ENCODE measurements at places on chromosomes 12 and 14.

GRCh38 chr14:67665868-67666267, 8.6 kb downstream of the VTI1B start:
- no peak for DNase-seq

DNA sequence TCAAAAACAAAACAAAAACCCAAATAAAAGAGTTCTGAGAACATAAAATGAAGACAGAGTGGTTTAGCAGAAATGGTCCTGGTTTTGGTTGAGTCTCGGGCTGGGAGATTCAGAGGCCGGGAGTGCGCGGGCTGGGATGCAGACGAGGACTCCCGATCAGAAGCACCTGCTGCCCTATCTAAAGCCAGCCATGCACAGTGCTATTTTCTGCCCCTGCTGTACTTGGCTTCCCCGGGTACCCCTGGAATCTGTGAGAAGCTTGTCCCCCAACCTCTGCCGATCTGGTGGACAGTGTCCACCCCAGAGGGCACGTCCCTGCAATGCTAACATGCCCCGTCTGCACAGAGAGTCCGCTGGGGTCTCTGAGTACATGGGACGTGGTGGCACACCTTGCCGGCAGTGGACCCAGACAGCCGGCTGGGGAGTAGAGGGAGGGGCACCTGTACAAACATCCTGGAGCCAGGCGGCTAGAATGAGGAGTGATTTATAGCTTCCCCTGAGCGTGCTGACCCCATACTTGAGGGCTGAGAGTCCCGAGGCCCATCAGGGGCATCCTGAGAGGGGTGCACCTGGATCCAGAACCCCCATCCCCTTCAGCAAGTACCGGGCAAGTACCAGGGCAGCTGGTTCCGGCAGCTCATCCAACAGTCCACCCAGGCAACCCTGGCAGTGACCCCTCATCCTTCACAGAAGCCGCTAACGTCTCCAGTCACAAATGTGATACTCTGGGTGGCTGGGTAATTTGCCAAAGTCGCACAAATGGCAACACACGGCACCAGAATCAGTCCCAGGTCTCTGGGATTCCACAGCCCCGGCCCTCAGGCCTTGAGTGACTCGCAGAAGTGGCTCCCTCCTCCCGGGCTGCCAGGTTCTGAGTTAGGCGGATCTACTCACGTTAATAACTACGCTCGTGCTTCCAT, 37.1 kb downstream of the CHGA start:
- no peak for DNase-seq

DNA sequence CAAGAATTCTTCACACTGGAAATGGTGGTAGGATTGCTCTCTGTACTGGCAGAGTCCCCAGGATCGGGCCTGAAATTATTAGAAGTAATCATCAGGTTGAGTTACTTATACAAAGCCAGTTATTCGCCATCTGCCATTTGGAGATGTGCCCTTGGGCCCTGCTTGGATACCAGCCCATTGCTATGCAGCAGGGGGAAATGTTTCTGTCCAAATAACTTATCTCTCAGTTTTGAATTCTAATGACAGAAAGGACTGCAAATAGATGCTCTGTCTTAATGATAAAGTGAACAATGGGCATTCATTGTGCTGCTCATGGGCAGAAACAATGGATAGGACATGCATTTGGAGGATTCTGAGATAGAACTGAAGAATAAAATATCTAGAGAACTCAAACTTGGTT, 139.1 kb upstream of the PELI2 start:
- no peak for DNase-seq

- DNase-seq, result no peak
Observed at GRCh38 chr12:14264316-14264715, 101.2 kb upstream of the ATF7IP start.

DNA sequence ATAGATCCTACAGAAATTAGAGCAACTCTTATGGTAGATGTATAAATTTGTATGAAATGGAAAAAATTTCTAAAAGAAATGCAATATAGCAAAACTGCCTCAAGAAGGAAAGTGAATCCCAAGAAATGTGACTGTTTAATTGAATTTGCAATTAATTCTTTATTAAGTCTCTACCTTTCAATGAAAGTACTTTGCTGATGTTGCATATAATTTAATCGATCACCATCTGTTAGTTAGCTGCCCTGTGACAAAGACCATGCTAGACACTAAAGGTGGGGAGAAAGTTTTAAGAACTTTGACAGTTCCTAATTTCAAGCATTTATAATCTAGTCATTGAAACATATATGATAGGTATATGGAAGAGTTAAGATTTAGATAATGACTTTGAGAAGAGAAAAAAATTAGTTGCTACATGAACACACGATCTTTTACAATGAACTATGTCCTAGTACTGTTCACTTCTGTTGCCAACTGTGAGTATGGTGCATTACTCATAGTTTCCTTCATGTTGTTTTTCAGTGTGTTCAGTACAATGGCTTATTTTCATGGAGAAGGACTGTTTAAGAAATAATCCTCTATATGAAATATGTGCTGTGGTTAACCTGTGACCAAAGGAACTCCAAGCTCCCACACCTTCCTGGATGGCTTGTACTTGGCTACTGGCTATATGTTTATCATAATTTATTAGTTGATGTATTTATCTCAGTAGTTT, 128.4 kb downstream of the METTL25 start:
- DNase-seq, result no peak

DNA sequence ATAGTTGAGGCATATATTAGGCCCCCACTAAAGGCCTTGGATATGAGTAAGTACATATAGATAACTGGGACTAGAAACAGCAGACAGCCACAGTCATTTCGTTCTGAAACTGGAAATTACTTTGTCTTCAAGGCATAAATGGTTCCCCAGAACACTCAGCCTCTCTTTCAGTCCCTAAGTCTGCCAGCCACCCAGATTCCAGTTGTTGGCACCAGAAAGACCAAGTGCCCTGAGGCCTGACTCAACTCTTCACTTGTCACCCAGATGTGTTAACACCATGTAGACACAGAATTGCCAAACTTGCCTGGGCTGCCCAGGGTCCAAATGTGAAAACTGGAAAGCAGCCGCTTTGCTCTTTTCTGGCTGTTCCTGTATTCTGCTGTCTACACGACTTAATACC, 3.0 kb upstream of the LGALS3 start:
- DNase-seq, result no peak

DNA sequence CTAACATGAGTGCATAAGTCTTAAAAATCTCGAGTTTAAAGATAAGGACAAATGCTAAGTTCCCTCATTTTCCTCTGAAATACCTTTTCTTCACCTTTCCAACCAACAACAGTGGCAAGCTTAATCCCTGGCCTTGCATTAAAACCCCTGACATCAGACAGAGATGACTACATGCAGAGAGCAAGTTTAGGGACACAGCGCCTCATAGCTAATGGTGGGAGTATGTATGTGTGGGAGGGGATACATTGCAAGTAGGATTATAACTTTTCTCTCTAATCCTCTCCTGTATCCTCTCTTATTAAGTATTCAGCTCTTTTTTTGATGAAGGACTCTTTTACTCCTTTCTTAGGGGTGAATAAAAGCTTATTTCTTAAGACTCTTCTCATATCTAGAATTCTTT, 547.1 kb downstream of the CCER1 start:
- no peak for DNase-seq

GRCh38 chr14:98741523-98741922, 530.5 kb downstream of the BCL11B start:
- no peak for DNase-seq

DNA sequence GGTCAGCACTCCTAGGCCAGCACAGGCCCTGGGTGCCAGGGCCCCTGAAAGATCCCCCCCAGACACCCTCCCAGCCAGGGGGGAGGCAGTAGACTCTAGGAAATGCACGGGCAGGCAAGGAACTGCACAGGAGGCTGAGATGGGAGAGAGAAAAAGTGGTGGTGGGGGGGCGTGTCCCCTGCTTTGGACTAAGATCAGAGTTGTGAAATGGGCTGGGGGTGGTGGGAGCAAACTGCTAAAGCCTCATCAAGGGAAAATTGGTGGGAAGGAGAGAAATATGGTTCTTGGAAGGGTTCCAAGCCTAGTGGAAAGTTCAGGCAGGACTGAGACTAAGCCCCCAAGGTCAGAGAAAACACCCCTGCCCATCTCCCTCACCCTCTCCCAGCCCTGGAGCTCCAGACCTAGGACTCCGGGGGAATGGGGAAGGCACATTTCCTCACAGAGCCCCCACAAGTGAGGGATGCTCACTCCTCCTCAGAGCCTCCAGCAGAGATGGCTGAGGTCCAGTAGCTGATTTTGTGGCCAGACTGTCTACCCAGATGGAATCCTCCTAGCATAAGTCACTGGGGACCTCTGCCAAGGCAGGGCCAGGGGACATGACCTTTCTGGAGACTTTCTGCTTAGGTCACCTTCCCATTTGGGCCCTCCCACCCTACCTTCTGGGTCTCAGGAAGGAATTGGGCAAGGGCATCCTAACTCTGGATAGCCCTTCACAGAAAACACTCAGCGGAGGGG, 29.8 kb downstream of the FIGNL2 start:
- no peak for DNase-seq

GRCh38 chr14:68263563-68264259, 444.1 kb downstream of the RAD51B start:
- DNase-seq, result no peak

DNA sequence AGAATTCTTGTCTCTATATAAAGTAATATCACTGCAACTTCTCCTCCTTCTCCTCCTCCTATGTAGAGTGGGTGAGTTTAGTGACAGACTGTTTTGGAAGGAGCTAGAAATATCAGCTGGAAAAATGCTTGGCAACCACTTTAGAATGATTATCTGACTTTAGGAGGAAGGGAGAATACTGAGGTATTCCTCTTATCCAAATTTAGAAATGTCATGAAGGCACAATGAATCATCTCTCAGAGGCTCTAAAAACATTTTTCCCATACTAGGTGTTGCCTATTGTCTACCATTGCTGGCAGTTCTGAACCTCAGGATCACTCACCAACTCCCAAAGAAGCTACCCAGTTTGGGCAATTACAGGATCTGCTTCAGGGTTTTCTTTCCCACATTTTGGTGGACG, 306.6 kb upstream of the ATP2B1 start:
- no peak for DNase-seq

GRCh38 chr12:2631653-2632350, 163.0 kb upstream of the FKBP4 start:
- no peak for DNase-seq

GRCh38 chr14:102973706-102974285, 51.3 kb downstream of the AMN start:
- DNase-seq, result no peak

DNA sequence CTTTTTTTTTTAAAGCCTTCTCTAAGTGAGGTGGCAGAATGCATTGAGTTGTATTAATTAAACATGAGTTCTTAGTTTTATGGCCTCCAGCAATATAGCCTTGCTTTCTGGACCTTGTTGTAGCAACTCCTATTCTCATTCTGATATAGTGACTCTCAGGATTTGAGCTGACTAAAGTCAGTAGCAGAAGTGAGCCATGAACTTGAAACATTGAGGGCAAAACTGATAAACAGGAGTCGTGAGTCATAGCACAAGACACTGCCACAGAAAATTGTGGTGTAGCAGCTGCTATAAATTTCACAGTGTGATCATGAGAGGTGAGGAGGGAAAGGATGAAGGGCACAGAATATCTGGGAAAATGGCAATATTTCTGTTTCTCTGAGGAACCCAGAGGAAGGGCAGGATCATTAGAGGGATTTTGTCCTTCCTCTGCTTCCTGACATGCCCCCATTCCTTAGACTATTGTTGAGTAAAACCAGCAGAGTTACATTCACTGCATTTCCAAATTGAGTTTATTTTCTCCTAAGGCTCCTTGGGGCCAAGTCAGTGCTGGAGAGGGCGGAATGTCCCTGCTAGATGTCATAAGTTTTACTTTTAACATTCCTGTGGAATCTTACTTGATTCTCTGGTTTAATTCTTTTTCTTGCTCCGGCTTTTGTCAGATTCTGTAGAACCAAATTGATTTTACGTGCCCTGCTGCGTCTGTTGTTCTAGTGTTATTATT, 7.5 kb downstream of the KLRG1 start:
- no peak for DNase-seq

DNA sequence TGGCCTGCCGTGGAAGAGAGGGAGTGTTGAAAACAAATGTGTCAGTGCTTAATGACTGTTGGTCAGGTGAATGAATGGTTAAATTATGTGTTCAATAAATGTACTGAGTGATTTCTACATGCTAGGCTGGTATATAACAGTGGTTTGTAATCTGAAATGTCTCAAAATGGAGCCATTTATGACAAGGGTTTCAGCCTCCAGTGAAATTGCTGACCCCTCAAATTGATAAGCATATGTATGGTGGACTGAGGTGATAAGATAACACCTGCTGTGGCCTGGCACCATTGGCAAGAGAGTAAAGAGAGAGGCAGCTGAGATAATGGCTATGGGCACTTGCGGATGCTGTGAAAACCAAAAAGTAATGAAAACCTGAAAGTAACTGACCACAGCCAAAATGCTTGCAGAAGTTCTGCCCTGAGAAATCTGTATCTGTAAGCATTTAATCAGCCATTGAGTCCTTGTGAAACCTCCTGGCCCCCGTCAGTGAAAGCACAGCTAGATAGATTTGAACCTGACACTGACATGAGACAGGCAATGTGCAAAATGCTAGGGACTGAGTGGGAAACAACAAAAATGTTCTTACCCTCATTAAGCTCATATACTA, 1.4 kb upstream of the BCAT1 start:
- no peak for DNase-seq

- no peak for DNase-seq
Observed at GRCh38 chr14:28305938-28306337, 460.6 kb upstream of the FOXG1 start.

GRCh38 chr12:75943730-75944096, 87.9 kb downstream of the PHLDA1 start:
- DNase-seq, result no peak

DNA sequence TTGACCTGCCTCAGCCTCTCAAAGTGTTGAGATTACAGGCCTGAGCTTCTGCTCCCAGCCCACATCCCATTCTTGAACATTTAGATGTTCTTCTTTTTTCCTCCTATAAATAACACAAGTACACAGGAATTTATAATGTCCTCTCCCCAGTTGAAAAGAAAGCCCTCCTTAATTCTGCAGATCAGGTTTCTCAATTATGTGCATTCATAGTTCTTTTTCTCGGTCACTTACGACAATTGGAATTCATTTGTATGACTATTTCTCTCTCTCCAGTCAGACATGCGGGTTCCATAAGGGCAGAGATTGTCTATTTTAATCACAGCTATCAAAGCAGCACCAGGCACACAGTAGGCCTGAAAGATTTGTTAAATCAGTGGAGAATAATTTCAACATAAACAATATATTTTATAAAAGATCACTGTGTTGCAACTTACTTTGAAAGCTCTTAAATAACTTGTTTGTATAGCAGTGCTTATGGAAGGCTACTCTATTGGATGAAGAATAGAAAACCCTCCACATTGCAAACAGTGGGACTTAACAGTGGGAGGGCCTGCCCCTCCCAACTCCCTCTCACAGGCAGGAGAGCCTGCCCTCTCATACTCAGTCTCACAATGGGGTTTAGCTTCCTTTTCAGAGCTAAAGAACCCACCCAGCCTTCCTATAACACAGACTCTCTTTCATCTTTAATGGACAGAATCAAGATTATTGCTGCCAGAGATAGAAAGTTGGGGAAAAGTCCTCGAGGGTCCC, 84.1 kb upstream of the TRAF3 start:
- no peak for DNase-seq

DNA sequence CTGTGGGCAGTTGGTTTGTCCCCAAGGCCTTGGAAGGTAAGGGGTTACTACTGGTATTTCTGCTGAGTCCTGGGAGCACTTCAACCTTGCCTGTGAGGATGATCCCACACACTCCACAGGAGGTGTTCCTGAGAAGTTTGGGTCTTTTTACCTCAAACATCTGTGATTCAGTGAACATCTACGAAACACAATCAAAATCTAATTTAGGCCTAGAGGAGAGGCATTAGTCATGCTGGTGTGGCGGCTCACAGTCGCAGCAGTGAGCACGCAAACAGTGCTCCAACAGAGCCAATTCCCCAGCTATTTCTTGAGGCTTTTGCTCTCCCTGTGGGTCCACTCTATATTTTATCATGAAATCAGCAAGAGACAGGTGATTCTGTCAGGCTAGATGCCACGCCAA, 107.6 kb downstream of the APAF1 start:
- no peak for DNase-seq

Data from stimulated activated naive CD4-positive, alpha-beta T cell treated with Interleukin-2 at 50 U/mL for 16 hours (primary cell).